ENCODE measurements at places on chromosomes 4 and X. TPM values are rescaled to one million over a fixed set of nuclear protein-coding genes. Genes with fewer than 3 reads are reported as not detected.

Gene ASMT
- total RNA-seq, result not detected

Gene TMPRSS11F
- not detected for total RNA-seq

Gene SLC30A9
- total RNA-seq, result 41.8 TPM

Gene PABPC5
- total RNA-seq, result 1.8 TPM

Gene PAGE2
- not detected for total RNA-seq

Gene OTC
- total RNA-seq, result not detected

Gene SLC49A3
- 11.6 TPM for total RNA-seq

Gene ARL9
- total RNA-seq, result 0.09 TPM

Gene MAGEC1
- total RNA-seq, result not detected

Gene USP27X
- 2.9 TPM for total RNA-seq
